Effector memory CD4-positive, alpha-beta T cell (primary cell): ENCODE measurements at places on chromosomes 7 and 10.

DNA sequence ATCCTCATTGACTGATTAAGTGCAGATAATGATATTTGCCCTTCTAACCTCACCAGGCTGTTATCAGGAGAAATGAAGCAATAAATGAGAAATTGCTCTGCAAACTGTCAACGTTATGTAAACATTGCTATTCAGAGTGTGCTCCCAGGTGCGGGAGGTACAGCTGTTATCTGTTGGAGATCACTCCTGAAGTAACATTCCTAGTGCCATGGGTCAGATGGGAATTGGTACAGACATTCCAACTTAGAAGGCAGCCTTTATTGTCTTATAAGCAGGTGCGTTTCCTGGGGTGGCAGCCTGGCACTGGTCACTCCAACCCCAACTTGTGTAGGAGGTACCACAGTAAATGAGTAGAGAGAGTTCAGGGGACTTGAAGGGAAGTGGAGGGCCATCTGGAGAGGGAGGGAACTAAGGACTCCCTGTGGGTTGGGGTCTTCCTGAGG is 36.8 kb downstream of the HK1 start:
- no peak for DNase-seq

DNA sequence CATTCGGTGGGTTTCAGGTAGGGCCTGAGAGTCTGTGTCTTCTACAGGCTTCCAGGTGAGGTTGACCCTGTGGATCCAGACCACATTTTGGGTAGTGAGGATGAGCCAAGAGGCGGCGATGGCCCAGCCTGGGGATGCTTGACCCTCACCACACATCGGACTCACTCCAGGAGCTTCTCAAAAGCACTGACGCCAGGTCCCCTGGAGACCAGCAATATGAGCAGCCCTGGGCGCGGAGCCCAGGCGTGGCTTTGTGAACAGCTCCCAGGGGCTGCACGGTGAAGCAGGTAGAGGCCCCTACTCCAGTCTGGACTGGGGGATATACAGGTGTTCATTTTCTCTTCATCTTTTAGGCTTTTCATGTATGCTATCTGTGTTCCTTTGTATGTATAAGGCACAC is 139.7 kb upstream of the PCBD1 start:
- DNase-seq, result no peak

GRCh38 chr10:125631806-125632205 is 51.2 kb downstream of the TEX36 start:
- no peak for DNase-seq

GRCh38 chr10:132609211-132609610 is 71.6 kb downstream of the INPP5A start:
- DNase-seq, result no peak

DNA sequence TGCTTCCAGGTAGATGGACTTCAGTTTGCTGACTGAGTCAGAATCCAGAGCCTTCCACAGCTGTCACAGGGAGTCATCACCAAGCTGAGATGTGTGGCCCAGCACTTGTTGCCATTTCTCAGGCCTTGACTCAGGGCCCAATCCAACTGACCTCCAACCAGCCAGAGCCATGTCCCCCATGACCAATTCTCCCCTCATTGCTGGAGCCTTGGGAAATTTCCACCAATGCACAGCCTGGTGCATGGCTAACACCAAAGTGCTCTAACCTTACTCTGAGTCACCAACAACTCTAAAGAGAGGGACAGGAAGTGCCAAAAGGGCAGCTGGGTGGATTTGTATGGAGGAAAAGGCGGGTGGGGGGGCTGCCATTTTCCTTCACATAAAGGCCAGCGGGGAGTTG is 13.4 kb upstream of the GLI3 start:
- no peak for DNase-seq

GRCh38 chr10:7583626-7584025 is 83.1 kb downstream of the ITIH5 start:
- DNase-seq, result no peak

DNA sequence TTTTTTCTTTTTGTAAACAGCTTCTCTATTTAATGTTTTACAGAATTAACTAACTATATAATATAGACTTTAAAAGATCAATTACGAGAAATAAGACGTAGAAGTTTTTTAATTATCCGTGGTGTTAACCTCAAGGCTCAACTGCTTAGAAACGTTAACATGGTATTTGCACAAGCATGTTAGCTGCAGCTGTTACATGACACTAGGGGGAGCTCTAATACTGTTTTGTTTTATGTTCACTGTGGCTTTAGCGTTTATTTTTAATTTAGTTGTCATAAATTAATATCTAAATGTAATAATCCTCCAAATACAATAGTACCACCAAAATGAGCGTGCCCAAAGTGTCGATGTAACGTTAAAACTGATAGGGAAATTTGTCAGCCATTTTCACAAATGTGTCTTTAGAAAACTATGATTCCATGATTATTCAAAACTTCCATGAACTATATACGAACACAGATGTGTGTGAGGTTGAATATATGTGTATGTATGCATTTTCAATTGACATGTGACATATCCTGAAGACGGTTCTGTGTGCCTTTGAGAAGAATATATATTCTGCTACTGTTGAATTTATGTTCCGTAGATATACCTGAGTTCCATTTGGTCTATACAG is 828.8 kb upstream of the MBL2 start:
- no peak for DNase-seq

DNA sequence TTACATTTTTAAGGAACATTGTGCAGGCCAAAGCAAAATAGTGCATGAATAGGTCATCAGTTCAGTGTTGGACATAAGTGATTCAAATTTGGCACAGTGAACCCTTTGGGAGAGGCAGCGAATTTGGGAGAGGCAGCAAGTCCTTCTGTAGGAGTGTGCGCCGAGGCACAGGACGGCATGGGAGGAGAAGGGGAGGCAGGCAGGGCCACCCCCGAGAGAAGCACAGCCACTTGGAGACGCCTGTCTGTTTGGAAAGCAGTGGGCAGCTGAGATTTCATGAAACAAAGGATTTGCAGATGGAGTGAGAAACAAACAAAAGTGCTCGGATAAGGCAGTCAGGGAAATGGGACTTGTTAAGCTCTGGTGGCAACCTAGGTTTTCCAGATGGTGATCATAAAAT is 30.6 kb downstream of the VIPR2 start:
- DNase-seq, result no peak

DNA sequence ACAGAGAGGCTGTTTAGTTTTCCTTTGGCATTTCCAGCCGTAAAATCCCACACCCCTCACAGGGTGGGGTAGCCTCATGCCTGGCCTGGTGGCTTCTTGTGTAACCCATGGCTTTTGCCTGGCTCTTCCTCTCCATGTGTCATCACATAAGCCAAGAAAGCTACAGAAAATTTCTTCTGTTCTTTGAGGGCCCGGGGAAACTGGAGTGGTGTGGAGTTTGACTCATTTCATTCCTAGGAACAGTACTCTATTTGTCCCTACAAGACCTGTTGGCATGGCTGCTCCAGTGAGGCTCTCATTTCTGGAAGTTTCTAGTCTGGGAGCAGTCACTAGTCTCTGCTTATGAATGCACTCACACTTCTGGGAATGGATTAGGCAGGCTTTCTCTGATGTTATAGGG is 523.9 kb downstream of the SUGCT start:
- DNase-seq, result no peak

- DNase-seq, result no peak
These were observed 84.6 kb downstream of the KAT6B start for GRCh38 chr10:74910976-74911350.

GRCh38 chr7:25832929-25833328 is 319.1 kb upstream of the NFE2L3 start:
- no peak for DNase-seq

DNA sequence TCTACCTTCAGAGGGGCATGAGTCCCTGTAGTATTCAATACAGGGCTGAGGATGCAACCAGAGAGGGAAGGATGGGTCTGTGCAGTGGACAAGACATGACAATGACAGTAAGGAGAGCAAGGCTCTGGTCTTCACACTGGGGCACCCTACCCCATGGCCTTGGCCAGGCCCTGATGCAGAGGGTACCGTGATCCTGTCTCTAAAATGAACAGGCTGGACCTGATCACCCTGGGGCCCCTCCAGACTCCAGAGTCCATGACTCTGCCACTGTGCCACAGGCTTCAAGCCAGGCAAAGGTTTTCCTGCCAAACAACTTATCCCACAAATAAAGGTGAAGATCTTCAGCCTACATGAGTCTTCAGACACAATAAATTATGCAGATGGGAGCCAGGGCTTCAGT is 4.9 kb downstream of the MAT1A start:
- no peak for DNase-seq

DNA sequence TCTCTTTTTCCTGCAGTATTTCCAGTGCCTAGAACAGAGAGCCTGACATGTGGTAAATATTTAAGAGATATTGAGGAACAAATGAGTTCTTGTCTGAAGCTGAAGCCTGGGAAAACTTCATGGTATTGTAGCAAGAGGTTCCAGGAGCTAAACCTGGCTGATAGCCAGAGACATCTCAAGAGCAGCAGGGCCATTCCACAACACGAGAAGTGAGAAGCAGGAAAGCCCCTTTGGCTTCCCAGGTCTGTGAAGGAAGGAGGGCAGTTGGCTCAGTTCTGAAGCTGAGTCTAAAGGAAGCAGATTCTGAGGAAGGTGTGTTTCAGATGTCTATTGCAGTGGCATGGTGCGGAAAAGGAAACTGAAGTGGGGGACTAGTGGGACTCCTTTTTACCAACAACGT is 63.8 kb upstream of the FAM204A start:
- no peak for DNase-seq

- no peak for DNase-seq
These were observed 64.0 kb upstream of the PLA2G12B start for GRCh38 chr10:73018632-73019031.

- no peak for DNase-seq
These were observed 102.9 kb upstream of the ARMC3 start for GRCh38 chr10:22824984-22825383.

GRCh38 chr7:953547-954327 is 743 bp downstream of the ADAP1 start:
- no peak for DNase-seq

GRCh38 chr10:30413996-30414576 is 19.9 kb upstream of the MAP3K8 start:
- DNase-seq, result no peak
